ENCODE measurements at places on chromosomes 1 and 21.

- DNase-seq, result peak; percentile 20
These were observed 20.6 kb downstream of the MTHFR start for GRCh38 chr1:11784993-11785769.

DNA sequence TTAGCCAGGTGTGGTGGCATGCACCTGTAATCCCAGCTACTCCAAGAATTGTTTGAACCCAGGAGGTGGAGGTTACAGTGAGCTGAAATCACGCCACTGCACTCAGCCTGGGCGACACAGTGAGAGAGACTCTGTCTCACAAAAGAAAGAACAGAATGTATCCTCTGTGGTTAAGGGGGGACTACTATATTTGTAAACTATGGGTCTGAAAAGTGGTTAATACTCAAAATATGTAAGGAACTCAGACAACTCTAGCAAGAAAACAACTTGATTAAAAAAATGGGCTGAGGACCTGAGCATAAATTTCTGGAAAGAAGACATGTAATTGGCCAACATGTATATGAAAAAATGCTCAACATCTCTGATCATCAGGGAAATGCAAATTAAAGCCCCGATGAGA is 11.2 kb downstream of the FNBP1L start:
- no peak for DNase-seq

DNA sequence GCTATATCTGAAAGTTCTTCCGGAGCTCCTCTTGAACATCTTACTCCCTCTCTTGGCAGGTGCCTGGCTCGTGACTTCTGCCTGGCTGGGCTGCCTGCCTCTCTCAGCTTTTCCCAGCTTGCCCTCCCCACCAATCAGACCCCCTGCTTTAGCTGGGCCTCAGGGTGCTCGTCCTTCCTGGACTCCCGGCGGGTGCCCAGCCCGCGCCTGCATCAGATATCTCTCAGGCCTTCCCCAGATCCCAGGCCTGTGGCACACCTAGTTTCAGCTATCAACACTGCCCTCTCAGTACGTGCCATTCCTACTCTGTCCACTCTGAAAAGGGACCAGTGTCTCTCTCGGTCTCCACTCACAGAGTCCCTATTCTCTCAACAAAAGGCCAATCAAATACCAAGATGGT is 96.5 kb upstream of the CLDN14 start:
- DNase-seq, result no peak

GRCh38 chr1:223771469-223771813 is 59.1 kb downstream of the CAPN2 start:
- no peak for DNase-seq

DNA sequence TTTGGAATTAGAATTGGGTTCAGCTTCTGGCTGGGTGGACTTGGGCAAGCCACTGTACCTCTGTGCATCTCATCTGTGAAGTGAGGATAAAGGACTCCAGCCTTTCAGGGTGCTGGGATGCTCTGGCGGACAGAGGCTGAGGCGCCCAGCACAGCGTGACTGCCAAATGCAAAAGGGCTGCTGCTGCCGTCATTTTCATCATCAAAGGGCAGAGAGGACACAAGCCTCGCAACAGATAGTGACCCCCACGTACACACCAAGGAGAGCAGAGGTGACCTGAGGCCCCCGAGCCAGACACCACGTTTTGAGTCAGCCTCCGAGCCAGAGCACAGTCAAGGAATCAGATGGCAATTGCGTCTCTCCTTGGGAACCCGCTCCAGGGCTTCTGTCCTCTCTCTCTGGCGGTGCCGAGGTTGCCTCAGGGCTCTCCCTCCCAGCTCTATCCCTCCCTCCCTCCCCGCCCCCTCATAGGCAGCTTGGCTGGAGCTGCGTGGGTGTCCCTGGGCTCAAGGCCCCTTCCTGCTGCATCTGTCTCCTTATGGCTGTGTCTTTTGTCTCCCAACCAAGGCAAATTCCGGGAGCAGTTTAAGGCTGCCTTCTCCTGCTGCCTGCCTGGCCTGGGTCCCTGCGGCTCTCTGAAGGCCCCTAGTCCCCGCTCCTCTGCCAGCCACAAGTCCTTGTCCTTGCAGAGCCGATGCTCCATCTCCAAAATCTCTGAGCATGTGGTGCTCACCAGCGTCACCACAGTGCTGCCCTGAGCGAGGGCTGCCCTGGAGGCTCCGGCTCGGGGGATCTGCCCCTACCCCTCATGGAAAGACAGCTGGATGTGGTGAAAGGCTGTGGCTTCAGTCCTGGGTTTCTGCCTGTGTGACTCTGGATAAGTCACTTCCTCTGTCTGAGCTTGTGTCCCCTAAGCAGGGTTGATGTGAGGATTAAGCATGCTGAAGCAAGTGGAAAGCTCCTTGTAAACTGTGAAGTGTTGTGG is 9.0 kb downstream of the HCRTR1 start:
- DNase-seq, result no peak

- DNase-seq, result no peak
These were observed 13.2 kb downstream of the PPP1R15B start for GRCh38 chr1:204398197-204399125.

DNA sequence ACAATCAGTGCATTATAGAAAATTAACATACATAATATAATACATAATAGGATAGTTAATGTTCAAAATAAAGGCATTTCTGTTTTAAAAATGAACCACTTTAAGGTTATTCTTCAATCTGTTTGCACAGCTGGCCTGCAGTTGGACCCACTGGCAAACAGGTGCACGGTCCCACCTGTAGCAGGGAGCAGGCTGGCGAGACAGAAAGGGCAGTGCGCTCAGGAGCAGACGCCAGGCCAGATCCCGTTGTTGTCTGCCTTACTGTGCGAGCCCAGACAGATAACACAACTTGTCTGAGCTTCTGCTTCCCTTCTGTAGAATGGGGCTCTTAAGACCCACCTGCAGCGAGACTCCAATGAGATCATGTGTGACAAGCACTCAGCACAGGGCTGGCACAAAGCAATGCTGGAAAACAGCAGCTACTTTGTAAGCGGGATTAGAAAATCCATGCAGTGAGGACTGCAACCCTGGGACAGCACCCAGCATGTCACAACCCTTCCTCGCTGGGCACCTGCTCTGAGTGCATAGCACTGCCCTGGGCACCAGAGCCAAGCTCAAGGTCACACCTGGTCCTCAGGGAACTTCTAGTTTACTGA is 33.5 kb downstream of the VPS26C start:
- no peak for DNase-seq

- DNase-seq, result no peak
These were observed 62.8 kb downstream of the DMRTB1 start for GRCh38 chr1:53521924-53522552.

DNA sequence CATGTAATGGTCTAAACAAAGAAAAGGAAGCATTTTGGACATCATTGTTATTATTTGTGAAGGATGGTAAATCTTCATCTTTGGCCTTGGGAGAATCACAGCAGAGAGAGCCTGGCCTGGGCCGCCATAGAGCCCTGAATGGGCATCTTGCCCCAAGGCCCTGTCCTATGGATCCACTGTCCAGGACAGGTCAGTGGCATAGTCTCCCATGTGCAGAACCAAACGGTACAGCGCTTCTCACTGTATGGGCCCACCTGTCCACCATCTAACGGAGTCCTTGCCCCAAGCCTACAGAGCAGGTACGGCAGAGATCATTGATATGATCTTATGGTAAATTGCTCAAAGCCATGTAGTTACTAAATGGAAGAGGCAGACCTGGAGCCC is 185.7 kb downstream of the FOXD2 start:
- DNase-seq, result no peak

DNA sequence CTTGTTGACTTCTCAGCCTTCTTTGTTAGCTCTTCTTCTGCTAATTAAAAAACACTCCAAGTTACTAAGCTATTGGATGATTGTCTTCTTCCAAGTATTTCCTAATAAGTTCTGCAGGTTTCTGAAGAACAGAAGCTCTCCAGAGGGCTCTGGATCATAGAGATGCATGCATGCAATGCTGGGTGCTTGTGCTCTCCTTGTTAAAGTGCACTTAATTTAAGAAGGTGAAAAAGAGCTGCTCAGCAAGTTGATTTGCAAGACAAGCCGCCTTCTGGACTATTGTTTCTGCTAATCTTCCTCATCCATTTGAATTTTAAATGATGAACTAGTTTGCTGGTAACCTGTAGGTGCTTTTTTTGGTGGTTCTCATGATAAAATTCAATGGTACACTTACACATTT is 16.1 kb downstream of the RRP15 start:
- no peak for DNase-seq

GRCh38 chr1:114462963-114463362 is 48.0 kb downstream of the TRIM33 start:
- DNase-seq, result no peak

GRCh38 chr1:34267326-34267725 is 90.6 kb downstream of the C1orf94 start:
- no peak for DNase-seq

- no peak for DNase-seq
These were observed 1171.0 kb downstream of the MRPL39 start for GRCh38 chr21:24436236-24436635.

DNA sequence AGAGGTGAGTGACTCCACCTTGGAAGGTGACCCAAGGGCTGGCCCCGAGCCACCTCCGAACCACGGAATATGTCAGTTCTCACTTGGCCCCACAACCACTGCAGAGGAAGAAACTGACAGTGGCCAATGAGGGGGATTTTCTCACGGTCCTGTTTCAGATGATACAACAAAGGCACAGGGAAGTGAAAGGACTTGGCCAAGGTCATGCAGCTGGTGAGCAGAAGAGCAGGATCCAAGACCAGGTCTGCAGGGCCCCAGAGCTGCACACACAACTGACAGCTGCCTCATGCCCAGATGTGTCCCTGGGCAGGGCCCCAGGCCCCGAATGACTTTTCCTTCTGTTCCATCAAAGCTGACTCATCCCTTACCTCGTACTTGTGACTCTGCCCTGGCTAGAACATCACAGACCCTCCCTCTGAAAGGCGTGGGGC is 25.8 kb upstream of the EVA1B start:
- DNase-seq, result no peak

DNA sequence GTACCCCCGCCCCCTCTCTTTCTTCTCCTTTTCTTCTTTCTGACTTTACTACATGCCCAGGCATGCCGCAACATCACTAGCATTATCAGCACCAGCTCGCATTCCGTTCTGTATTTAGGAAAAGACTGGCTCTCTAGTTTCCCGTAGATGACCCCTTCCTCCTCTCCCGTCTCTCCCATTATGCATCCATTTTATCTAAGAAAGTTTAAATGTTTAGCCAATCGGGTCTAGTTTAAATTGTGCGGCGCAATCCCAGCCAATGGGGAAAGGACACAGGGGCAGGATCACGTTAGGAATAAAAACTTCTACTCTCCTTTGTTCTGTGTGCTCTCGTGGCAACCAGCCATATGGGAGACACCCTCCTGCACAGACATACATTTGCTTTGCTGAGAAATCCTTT is 2.3 kb upstream of the KRTAP10-7 start:
- DNase-seq, result no peak

GRCh38 chr1:14345946-14346550 is 252.4 kb upstream of the KAZN start:
- no peak for DNase-seq

DNA sequence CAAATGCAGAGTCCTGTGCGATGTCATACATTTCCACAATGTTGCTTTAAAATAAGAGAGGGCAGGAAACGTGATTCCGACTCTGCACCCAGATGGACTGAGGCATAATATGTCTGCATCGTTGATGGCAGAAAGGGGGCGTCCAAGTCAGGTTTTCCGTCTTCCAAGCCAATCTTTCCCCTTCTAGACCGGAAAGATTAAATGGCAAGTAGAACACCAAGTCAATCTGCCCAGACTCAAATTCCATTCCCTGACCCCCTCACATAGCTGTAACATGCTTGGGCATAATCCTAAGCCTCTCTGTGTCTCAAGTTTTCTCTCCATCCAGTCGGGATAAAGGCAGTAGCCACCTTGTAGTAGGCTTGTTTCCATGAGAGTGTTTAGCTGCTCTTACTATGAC is 14.4 kb downstream of the PCP4 start:
- no peak for DNase-seq

- no peak for DNase-seq
These were observed 86.3 kb downstream of the LHX9 start for GRCh38 chr1:198003468-198003867.

DNA sequence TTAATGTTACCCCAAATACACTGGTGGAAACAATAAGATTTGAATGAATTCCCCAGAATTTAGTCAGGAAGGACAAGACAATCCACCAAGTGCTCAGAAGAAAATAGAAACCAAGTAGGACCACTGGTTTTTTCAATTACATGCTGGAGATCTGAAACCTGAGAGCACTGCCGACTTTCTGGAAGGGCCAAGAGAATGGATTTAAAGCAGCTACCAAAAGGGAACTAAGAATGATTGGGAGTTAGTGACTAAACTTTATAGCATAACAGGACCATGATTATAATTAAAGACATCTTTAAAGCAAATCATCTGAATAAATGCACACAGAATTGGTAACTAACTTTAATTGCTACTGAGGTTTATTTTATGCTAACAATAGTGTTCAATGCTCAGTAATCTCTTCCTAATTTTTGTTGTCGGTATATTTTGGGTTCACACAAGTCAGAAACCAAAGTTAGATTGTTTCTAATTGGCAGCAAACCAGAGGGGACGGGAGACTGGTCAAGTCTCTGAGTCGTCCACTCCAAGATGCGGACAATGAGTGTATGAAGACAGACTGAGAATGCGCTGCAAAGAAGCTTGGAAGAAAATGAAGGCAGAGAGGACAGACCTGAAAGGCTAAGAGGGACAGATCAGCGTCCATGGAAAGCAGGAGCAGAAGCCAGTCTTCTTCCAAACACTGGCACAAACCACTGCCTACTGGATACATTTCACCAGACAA is 2.3 kb upstream of the RGS13 start:
- no peak for DNase-seq

GRCh38 chr1:222104694-222105392 is 363.0 kb upstream of the DUSP10 start:
- DNase-seq, result no peak

- peak; percentile 9 for DNase-seq
These were observed 59.5 kb downstream of the KCNN3 start for GRCh38 chr1:154810571-154810970.

GRCh38 chr1:228457017-228457395 is 30.2 kb upstream of the RNF187 start:
- DNase-seq, result no peak
